Left lung (tissue), 14 donors: ENCODE measurements at places on chromosomes 6 and 20. TPM values are rescaled to one million over a fixed set of nuclear protein-coding genes. Genes with fewer than 3 reads are reported as not detected.

DNA sequence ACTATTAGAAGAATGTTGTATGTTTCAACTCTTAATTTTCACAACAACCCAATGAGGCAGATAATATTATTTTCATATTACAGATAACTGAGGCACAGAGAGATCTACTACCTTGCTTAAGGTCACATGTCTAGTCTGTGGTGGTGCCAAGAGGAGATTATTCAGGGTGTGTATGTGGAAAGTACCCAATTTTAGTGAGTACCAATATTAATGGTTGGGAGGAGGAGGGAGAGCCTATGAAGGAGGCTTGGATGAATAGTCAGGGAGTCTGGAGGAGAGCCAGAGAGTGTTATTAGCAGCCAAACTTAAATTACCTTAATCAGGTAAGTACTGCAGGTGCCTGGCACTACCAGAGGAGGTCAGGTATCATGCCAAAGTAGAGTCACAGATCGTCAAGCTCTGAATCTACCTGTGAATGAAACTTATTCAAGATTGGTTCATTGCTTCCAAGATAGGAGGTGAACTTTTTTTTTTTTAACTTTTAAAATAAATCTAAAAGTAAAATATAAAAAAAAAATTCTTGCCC is 10.9 kb upstream of the CALHM6 start:
- DNase-seq = no peak

GRCh38 chr6:37218511-37218910 is 39.1 kb upstream of the TBC1D22B start:
- DNase-seq = no peak

The CRISP3 gene
- 0.29 TPM for polyA plus RNA-seq

- DNase-seq = no peak
Observed at GRCh38 chr20:10381477-10381876, 52.5 kb downstream of the MKKS start.

The KIAA0408 gene
- polyA plus RNA-seq = 43.2 TPM

GRCh38 chr20:51541189-51542032 is 1.1 kb downstream of the NFATC2 start:
- peak; percentile 85 for DNase-seq

The SLPI gene
- polyA plus RNA-seq = 4.7 TPM

DNA sequence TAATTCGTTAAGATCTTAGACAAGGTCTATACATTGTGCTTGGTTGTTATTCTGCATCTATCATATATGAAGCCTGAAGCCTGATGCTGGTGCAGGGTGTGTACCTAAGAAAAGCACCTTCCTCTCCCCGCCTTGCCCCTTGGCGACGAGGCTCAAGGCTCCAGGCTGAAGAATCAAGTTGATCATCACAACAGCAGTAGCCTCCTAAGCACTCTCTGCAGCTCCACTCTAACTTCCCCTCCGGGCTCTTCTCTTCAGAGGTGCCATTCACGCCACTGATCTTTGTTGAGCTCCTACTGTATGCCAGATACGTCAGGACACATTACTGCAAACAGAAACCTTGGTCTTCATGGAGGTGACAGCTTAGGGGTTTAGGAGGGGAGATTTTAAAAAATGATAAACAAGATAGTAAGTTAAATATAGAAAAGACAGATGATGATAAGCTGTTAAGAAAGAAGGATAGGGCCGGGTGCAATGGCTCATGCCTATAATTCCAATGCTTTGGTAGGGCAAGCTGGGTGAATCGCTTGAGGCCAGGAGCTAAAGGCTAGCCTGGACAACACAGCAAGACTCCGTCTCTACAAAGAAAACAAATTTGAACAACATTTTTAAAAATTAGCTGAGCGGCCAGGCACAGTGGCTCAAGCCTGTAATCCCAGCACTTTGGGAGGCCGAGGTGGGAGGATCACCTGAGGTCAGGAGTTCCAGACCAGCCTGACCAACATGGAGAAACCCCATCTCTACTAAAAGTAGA is 38.4 kb upstream of the ZNF217 start:
- no peak for DNase-seq

DNA sequence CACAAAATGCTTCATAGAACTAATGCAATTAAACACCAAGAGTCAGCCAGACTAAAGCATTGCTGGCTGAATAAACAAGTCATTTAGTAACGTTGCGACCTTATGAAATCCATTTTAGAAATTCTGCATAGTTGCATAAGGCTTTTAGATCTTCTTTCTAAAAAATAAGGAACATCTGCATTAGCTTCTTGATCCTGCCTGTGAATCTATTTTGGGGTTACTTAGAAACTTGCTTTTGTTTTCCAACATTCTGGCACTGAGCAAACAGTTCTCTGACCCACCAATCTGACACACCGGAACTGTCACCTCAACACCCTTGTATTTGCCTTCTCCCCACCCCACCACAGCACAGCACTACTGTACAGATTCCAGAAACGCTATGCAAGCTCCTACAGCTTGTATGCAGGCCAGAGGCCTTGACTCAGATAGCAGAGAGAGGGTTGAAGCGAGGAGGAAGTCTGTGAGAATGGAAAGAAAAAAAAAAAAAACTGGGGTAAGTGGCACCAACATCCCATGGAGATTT is 55.0 kb downstream of the KIF13A start:
- peak; percentile 82 for DNase-seq

GRCh38 chr6:149482545-149483333 is 2.1 kb downstream of the ZC3H12D start:
- no peak for DNase-seq

DNA sequence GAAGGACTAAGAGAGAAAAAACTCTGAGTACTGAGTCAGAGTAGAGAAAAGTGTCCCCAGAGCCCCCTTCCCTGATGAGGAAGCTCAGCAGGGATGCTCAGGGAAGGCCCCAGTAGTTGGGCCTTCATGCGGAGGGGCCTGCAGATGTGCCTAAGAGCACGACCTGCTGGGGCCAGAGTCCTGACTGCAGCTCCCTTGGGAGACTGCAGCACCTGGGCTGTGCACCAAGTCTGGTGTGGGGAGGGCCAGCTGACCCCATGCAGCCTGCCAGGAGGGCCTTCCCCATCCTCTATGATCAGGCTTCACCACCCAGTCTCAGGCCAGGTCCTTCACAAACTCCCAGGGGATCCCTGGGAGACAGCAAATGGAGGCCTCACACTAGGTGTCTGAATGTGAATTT is 130.4 kb downstream of the FNDC1 start:
- no peak for DNase-seq

The PRL gene
- not detected for polyA plus RNA-seq

The PAK5 gene
- polyA plus RNA-seq = 0.34 TPM

The SLC2A4RG gene
- 92.1 TPM for polyA plus RNA-seq

- DNase-seq = no peak
Observed at GRCh38 chr6:125662296-125662695, 87.1 kb upstream of the HEY2 start.

GRCh38 chr20:1844325-1845162 is 50.7 kb upstream of the SIRPA start:
- DNase-seq = no peak

The ADGB gene
- 3.2 TPM for polyA plus RNA-seq

The SIRPA gene
- polyA plus RNA-seq = 11.5 TPM

GRCh38 chr6:70479236-70479635 is 65.9 kb downstream of the FAM135A start:
- DNase-seq = peak; percentile 25

The SPDEF gene
- 0.97 TPM for polyA plus RNA-seq

DNA sequence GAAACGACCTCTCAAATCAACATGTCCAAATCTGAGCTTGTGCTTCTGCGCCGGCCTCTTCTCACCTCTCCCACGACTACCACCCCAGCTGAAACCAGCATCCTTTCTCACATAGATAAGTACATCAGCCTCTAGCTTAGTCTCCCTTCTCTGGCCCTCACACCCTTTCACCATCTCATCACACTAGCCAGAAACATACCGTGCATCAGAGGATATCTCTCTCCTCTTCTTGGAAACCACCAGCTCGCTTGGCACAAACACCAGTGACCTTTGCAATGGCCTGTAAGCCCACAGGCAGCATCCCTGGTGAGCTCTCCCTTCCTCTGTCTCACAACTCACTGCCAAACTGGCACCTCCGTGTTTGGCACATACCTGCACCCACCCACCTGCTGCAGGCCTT is 291.8 kb downstream of the EYA4 start:
- DNase-seq = no peak

GRCh38 chr6:136889271-136890193 is 32.6 kb upstream of the SLC35D3 start:
- no peak for DNase-seq

The DACT2 gene
- 44.8 TPM for polyA plus RNA-seq

- DNase-seq = no peak
Observed at GRCh38 chr6:137156650-137157049, 16.8 kb downstream of the IL22RA2 start.

DNA sequence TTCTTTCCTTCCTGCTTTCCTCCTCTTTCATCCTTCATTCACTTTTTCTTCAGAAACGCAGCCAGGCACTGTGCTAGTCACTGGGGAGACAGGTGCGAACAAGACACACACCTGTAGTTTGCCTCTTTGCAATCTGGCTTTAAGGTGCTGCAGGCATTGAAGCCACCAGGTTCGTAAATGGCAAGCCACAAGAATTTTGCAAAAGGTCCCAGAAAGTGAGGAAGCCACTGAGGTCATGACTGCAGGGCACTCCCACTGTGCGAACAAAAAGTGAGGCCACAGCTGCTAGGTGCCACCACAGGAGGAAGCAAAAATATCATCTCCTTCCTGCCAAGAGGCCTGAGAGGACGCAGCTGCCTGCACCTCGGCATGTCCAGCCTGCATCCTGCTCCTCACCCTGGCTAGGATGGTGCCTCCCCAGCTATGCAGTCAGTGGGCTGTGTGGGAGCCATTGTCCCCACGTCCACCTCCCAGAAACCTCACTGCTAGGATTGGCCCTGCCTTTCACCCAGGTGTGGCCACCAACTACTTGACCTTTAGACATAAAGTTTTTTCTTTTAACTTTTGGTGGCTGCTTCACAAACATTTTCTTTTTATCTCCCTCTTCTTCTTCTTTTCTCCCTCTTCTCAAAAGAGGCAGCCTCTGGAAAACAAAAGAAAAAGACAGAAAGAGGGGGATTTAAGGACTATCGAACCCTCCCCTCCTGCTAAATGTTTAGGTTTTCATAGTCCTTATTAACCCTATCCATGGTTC is 230.8 kb downstream of the BCAS1 start:
- DNase-seq = no peak

GRCh38 chr6:35484921-35485392 is 11.9 kb downstream of the TEAD3 start:
- DNase-seq = no peak

The DLK2 gene
- polyA plus RNA-seq = 2.0 TPM

- DNase-seq = no peak
Observed at GRCh38 chr20:53226826-53227225, 254.7 kb downstream of the TSHZ2 start.

DNA sequence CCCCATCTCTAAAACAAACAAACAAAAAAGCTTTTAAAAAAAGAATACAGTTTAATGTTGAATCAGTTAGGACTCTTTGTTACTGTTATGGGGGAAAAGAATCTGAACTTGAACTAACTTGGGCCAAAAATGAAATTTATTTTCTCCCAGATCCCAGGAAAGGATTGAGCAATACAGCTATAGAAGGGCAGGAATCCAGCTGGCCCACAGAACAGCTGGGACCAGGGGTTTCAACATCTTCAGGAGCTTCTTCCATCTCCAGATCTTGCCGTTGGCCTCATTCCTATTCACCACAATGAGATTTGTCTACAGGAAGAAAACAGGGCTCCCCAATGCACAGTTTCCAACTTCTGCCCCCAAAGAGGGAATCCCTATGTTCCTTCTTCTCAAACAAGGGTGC is 43.2 kb upstream of the AKAP12 start:
- peak; percentile 83 for DNase-seq

GRCh38 chr20:51420111-51420510 is 122.4 kb downstream of the NFATC2 start:
- DNase-seq = no peak

DNA sequence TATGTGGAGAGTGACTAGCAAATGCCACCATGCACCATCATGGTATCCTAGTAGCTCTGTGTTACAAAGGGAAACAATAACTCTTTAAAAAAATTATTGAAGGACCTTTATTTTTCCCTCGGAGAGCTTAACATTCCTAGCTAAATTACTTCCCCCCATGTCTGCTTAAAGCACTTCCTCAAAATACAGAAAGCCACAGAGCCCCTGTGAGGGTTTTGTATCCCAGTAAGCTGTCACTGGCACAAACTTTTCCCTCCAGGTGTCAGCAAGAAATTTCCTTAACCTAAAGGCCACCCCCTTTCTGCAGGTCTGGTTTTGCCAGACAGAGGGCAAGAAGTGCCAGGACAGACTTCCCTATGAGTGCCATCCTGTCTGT is 340.0 kb upstream of the PRDM1 start:
- DNase-seq = no peak

- DNase-seq = no peak
Observed at GRCh38 chr20:17579369-17580039, 9.6 kb downstream of the DSTN start.

DNA sequence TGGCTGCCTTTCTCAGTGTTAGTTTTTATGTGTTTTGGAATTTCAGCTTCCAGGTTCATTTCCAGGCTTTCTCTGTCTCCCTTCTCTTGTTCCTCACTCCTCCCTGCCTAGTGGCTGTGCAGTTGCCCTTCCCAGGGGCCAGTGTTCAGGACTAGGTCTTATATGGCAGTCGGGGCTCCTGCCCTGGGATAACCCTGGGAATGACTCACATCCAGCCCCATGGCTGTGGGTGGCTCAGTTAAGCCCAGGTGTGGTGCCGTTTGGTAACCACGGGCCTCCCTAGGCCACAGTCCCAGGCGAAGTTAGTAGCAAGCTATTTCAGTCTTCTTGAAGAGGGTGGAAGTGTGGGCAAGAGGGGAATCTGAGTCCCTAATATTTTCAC is 57.4 kb upstream of the DDR1 start:
- no peak for DNase-seq

DNA sequence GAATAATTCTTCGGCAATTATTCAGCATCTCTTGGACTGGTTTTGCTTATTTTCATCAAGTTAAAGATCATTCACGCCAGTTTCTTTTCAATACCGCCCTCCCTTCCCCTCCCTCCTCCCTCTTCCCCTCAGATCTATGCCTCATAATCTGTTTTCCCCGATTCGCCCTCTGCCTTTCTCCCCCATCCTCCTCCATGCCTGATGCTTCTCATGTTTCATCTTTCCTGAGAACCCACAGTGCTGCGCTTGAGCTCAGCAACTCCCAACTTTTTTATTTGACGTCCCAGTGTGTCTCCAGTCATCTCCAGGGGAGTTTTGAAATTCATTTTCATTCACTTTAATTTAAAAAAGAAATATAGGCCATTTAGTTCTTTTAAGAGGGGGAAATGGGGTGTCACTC is 142.7 kb downstream of the PTPRT start:
- no peak for DNase-seq

The POU5F1 gene
- 2.0 TPM for polyA plus RNA-seq

The SLA2 gene
- 0.95 TPM for polyA plus RNA-seq

The CCN2 gene
- polyA plus RNA-seq = 53.9 TPM
